ENCODE measurements at places on chromosomes 1 and 21.

DNA sequence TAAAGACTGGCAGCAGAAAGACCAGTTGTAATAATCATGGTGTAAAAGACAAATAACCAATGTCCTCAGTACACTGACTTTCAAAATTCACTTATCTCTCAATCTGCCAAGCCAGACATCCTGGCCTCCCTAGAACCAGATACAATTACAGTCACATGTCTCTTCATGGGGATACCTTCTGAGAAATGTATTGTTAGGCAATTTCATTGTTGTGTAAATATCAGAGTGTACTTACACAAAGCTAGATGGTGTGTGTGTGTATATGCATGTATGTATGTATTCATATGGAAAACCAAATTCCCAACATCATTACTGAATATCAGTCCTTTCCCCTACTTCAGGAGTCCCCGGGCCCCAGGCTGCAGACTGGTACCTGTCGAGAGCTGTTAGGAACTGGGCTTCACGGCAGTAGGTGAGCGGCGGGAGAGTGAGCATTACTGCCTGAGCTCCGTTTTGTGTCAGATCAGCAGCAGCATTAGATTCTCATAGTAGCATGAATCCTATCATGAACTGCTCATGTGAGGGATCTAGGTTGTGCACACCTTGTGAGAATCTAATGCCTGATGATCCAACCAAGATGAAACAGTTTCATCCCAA, 65.3 kb upstream of the ZNF326 start:
- no peak for DNase-seq

- DNase-seq: no peak
Measured at GRCh38 chr1:59718989-59719360, 95.8 kb upstream of the HOOK1 start.

DNA sequence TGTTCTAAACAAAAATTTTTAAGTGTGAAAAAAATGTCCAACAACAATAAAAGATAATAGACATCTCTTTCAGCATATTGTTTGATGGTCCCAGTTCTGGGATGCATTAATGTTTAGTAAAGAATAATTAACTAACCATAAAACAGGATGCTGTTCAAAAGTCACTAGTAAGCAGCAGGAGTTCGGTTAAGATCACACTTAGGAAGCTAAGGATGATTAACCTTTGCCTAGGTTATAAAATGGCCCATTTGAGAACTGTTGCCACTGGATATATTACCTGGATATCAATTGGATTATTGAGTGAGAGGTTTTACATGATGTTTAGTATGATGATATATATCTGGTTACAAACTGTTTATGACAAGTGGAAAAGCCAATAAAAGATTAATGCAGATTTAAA, 171.7 kb downstream of the ATG4C start:
- DNase-seq: no peak

DNA sequence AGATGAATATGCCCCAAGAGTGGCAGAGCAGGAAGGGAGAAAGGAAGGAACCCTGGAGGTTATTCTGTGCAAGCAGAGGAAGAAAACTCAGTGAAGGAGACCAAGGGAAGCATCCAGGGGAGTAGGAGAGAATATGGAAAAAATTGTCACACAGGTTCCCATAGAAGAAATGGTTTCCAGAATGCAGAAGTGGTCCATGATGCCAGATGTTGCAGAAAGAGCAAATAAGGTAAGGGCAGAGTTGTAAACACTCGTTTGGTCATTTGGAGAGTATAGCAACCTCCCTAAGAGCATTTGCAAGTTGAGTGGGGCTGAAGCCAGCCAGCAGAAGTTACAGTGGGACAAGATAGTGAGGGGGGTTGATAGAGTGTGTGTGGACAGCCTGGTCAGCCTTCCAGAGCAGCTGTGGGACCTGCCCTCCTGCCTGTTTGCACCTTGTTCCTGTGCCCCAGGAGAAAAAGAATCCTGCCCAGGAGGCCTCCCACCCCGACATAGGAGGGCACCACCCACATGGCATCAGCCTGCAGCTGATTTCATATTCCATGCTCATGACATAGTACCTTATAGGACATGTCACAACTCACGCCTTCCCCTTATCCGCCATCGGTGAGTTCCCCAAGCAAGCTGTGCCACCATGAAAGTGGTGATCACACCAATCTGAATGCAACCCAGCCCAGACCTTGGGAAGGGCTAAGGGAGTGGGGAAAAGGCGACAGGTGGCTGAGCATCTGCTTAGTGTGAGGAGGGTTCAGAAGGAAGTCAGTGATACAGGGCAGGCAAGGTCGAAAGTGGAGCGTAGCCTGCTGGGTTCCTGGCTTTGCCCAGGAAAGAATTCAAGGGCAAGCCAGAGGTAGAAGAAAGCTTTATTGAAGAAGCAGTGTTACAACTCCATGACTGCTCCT, 8.2 kb upstream of the NEK2 start:
- no peak for DNase-seq

DNA sequence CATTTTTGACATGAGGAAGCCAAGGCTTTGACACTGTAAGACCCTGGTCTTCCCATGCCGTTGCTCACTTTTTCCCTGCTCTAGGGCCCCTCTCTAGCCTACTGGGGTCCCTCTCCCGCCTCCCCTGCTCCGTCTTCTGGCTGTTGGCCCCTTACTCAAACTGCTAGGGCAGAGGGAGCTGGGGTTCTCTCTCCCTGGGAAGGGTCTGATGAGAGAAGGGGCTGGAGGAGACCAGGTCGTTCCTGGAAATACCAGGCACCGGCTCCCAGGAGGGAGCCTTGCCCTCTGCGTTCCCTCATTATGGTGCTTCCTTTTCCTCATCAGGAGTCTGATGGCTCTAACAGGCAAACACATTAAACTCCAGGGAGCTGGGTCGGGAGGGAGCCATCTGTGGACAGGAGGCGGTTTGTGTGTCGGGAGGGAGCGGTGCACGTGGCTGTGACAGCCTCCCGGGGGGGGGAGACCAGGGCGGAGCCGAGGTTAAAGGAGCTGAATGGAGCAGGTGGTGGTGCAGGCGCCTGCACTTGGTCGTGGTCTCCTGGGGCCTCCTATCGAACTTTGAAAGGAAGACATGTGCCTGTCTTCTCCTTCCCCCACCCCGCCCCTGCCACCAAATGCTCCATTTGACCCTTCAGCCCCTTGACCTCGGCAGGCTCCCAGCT, 35.4 kb upstream of the LHX4 start:
- no peak for DNase-seq

DNA sequence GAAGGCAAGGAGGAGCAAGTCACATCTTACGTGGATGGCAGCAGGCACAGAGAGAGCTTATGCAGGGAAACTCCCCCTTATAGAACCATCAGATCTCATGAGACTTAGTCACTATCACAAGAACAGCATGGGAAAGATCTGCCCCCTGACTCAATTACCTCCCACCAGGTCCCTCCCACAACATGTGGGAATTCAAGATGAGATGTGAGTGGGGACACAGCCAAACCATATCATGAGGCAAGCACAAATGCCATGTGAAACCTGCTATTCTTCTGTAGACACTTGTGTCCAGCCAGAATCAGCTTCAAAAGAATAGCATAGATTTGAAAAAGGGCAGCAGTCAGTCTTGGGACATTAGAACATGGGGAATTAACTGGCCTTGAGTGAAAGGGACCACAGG, 32.2 kb upstream of the UBE2U start:
- no peak for DNase-seq

DNA sequence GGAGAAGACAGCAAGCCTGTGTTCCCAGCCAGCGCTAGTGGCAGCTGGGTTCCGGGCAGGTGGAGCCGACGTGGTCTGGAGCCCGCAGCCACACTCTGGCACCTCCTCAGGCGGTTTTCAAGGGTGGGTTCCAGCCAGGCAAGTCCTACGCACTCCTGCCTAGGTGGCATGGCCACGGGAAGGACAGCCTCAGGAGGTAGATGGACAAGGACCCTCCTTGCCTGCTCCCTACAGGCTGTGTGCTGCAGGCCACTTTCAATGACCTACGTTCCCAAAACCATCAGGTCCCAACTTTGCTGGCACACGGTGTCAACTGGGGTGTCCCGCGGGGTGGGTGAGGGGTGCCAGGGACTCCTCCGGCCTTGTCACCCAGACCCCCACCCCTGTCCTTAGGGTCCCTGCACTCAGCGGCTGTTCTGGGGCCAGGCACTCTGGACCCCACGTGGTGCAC, 6.7 kb upstream of the PTGER3 start:
- DNase-seq: no peak

DNA sequence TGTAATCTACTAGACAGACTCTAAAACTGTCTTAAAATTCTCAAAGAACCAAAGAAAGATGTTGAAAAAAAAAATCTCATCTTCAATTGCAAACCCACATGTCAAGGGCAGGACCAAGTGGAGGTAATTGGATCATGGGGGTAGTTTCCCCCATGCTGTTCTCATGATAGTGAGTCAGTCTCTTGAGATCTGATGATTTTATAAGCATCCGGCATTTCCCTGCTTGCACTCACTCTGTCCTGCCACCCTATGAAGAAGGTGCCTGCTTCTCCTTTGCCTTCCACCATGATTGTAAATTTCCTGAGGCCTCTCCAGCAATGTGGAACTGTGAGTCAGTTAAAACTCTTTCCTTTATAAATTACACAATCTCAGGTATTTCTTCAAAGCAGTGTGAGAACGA, 257.0 kb downstream of the HHIPL2 start:
- no peak for DNase-seq

- DNase-seq: no peak
Measured at GRCh38 chr1:99098589-99098988, 93.9 kb upstream of the PLPPR5 start.

DNA sequence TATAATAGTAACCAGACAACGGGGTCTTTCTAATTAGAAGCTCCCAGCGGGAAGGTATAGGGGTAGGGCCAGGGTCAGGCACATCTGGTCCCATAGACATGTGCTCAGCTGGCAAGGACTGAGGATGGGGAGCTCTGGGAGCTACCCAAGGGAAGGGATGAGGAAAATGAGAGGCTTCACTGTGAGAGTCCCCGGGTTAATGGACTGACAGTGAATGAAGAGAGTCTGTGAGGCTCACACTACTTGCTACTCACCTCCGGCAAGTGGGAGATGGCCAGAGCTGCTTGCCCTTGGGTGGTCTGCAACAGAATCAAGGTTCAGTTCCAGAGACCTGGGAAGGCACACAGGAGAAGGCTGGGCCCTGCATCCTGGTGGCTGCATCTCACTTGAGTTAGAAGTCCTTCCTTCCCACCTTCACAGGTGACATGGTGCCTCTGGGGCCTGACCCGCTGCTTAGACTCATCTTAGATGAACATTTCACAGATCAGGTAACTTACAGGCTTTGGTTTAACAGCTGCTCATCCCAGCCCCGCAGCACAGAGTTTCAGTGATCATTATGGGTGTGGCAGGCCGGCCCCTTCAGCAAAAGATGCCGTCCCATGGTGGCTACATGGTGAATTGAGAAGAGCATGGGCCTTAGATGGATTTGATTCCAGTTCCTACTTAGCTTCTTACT, 31.7 kb downstream of the EIF2D start:
- DNase-seq: no peak

- no peak for DNase-seq
Measured at GRCh38 chr1:223763881-223764280, 51.5 kb downstream of the CAPN2 start.

DNA sequence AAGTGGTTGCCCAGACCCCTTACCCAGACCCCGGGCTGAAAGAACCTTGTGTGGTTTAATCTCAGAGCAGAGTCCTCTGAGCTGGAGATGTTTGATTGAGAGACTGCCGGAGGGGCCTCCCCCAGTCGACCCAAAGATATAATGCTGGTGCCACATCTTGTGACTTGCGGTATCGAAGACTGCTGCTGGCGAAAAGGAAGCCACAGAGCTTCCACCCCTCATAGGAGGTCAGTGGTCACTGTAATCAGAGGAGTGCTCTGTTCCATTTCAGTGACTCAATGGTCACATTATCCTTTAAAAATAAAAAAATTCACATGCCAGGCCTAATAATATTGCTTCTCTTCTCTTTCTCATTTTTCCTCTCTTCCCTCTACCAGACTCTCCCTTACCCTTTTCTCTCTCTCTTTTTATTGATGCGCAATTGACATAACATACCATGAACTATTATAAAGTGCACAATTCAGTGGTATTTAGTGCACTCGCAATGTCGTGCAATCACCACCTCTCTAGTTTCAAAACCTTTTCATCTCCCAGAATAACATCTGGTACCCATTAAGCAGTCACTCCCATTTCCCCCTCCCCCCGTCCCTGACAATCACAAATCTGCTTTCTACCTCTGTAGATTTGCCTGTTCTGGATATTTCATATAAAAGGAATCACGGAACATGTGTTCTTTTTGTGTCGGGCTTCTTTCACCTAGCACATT, 52.6 kb upstream of the LYST start:
- no peak for DNase-seq

DNA sequence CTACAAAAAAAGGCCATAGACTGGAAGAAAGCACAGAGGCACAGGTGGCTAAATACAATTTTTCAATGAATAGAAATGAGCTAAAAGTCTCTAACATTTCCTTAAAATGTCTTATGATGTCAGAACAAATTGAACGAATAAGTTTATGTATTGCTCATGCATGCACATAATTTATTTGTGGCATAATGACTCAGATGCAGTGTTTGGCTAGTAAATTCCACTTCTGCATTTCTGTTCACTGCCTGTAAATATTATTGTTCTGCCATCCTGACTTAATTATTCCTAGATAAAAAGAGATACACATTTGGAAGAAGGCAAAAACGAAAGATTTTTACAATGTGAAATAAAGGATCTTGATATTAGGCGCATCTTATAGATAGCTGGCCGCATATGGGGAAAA, 26.6 kb upstream of the EXO1 start:
- DNase-seq: no peak

DNA sequence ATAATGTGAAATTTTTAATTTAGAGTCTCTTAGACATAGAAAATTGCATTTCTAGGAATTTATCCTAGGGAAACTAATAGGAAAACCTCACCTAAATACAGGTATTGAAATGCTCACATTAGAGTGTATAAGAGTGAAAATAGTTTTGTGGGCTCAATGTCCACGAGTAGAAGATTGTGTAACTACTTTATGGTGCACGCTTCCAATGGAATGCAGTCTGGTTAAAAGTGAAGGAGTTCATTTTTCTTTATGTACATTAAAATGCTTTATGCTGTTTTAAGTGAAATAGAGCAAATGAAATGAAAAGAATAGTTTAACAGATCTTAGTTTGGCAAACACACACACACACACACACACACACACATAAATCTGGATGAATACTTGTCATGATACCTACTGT, 278.2 kb downstream of the USP25 start:
- DNase-seq: no peak
